ENCODE measurements at places on chromosomes 11 and 22.

DNA sequence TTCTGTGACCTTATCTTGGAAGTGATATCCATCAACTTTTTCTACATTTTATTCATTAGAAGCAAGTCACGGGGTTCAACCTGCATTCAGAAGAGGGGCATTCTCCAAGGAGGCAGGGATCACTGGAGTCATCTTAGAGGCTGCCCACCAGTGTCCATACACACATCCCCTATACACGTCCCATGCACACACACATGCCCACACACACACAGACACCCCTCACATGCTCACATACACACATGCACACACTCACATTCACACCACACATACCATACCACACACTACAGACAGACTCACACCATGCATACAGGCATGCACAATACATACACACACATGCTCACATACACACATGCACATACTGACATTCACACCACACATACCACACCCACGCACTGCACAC is 884.7 kb downstream of the TBC1D22A start:
- no peak for DNase-seq

- no peak for DNase-seq
Measured at GRCh38 chr11:111585371-111585770, 16.9 kb upstream of the SIK2 start.

DNA sequence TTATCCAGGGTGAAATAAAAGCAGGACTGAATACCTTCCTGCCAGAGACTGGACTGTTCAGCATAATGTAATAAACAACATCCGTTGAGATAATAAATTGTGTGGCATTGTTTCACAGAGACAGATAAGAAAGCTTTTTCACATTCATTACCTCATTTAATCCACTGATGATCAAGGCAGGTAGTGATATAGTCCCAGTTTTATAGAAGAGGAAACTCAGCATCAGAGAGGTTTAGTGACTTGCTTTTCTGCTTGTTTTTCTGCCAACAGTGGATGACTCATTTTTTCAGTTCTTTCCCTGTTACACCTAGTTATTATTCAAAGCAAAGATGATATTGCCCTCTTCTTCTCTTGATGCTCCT is 4.0 kb downstream of the MYO18B start:
- no peak for DNase-seq

- DNase-seq: no peak
Measured at GRCh38 chr11:72250661-72251464, 6.9 kb upstream of the PHOX2A start.

GRCh38 chr22:24703101-24703500 is 71.4 kb downstream of the PIWIL3 start:
- no peak for DNase-seq

DNA sequence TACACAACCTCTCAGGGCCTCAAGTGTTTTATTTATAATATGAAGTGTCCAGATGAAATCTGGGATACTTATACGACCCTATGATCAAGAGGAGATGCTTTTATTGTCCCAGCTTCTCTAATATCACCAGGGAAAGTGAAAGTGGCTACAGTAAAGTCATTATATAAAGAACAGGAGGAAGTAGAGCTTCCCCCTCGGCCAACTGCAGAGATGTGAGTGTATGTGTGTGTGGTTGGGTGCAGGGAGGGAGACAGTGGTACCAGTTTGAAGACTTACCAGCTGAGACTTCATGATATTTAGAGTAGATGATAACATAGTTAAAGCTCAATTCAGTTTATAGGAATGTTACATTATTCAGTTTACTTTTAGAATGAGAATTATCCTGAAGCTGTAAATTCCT is 373.6 kb upstream of the DDI1 start:
- no peak for DNase-seq

GRCh38 chr11:43788421-43788820 is 92.2 kb upstream of the ALKBH3 start:
- DNase-seq: no peak

DNA sequence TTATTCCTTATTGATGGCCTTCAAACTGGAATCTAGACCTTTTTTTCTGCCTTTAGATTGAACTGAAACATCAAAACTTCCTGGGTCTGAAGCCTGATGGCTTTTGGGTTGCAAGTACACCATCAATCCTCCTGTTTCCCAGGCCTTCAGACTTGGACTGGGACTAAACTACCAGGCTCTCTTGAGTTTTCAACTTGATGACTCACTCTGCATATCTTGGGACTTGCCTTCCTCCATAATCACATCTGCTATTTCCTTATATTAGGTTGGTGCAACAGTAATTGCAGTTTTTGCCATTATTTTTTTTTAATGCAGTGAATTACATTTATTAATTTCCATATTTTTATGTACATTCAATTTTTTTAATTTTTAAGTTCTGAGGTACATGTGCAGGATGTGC is 7.0 kb downstream of the OR51B5 start:
- DNase-seq: no peak

GRCh38 chr22:17964643-17965042 is 59.7 kb downstream of the MICAL3 start:
- DNase-seq: no peak

GRCh38 chr11:116832350-116833290 is 2.9 kb downstream of the APOC3 start:
- no peak for DNase-seq

- no peak for DNase-seq
Measured at GRCh38 chr11:67288198-67288451, 978 bp upstream of the ANKRD13D start.

DNA sequence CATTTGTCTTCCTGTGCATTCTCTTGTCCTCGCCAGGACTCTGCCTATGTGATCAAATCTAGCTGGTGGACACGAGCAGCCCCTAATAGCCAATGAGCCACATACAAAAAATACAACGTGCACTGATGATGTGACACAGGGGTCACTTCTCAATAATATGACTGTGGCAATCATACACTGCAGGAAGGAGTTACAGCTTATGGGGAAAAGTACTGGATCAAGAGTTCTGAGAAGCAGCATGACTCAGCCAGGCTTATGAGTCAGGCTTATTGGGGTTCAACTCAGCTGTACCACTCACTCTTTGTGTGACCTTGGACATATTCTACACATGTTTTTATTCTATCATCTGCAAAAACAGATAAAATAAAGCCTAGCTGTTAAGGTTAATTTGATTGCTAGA is 889.4 kb upstream of the TENM4 start:
- DNase-seq: no peak

GRCh38 chr11:76602431-76602861 is 68.1 kb downstream of the LRRC32 start:
- no peak for DNase-seq

Measured in esophagus squamous epithelium (tissue), 5 donors.